ENCODE measurements at places on chromosomes 1 and 21.

GRCh38 chr1:59176471-59176870 lies 120.4 kb upstream of the FGGY start:
- no peak for DNase-seq

- no peak for DNase-seq
These were observed 496.2 kb downstream of the LTN1 start for GRCh38 chr21:28496517-28496916.

DNA sequence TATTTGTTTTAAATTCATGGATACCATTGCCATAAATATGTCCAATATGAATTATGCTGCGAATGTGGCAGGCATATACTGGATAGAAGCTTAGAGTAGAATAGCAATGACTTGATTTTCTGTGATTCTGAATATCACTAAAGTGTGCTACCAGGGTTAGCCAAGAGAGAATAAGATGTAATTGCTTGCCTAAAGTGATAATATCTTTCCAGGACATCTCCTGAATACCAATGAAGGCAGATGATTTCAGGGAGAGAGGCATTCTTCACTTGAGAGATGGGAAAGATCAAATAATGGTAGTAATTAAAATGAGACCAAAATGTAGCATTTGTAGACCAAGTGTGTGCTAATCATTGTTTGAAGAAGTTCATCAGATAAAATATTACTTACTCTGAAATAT lies 53.4 kb upstream of the KIAA1614 start:
- no peak for DNase-seq

DNA sequence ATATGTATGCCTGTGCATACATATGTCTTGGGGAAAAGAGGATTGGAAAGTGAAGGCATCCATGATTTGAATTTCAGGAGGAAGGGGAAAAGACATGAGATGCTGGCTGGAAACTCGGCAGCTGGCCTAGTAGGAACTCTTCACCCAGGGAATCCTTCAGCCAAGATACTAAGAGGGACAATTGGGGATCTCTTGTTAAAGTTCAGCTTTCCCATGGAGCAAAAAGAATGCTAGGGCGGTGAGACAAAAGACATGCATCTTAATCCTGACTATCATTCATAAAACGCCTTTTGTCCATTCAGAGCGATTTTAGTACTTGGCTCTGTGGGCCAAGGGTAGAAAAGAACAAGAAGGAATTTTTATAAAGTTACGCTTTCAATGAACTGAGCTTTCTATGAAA lies 20.5 kb downstream of the PDPN start:
- no peak for DNase-seq

GRCh38 chr1:27380224-27380623 lies 2.9 kb downstream of the CD164L2 start:
- no peak for DNase-seq

GRCh38 chr1:11248169-11248568 lies 14.2 kb downstream of the MTOR start:
- no peak for DNase-seq

DNA sequence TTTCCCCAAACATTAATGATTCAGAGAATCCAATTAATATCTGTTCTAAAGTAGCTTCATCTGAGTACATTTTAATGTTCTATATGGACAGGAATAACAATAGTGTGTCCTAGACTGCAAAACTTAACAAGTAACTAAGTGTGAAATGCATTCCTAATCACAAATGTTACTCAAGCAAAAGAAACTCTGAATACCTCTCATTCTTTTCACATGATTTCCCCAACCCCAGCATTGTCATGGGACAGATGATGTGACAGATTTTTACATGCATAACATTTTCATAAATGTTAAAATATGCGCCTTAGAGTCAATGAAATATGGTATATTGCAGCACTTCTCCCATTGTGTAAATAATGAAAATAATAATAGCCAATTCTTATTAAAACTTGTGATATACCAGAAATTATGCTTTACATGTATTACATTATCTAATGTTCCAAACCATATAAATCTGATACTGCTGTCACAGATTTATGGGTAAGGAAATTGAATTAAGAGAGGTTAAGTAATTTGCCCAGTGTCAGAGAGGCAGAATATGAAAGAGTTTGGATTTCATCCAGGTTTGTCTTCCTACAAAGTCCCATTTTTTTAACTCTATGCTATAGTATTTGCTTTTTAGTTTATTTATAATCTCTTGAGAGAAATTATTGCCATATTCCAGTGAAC lies 269.4 kb downstream of the LRRC7 start:
- DNase-seq = no peak

Measured in erythroblast (primary cell).